ENCODE measurements at places on chromosomes 6 and 20.

- DNase-seq = no peak
These were observed 42.8 kb upstream of the PSMF1 start for GRCh38 chr20:1075616-1076015.

- DNase-seq = no peak
These were observed 180.4 kb downstream of the ZNF217 start for GRCh38 chr20:53413186-53413631.

DNA sequence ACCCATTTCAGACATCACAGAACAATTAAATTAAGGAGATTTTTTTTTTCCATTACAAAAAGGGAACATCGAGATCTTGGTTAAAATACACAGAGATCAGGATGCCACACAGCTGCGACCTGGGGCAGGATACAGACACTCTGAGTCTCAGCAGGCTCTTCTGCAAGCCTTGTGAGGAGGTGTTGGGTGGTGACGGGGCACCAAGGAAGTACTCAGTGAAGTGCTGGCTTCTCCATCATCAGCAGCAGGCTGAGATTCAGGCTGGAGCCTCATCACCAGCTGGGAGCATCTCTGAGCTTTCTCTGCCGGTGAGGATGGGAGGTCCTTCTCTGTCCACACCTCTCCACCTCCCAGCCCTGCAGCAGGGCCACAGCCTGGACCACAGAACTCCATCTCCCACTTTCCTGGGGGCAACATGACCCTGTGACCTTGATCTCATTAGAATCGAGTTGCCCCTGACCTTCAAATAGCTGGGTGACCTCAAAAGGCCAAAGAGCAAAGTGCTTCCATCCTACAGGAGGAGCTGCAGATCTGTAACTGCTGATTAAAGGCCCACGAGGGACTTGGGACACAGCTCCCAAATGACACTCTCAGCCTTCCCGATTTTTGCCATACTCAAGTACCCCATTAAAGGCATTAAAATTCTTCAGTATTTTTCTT is 16.0 kb downstream of the PMEPA1 start:
- no peak for DNase-seq

GRCh38 chr6:149884617-149885016 is 13.3 kb downstream of the RAET1E start:
- no peak for DNase-seq

DNA sequence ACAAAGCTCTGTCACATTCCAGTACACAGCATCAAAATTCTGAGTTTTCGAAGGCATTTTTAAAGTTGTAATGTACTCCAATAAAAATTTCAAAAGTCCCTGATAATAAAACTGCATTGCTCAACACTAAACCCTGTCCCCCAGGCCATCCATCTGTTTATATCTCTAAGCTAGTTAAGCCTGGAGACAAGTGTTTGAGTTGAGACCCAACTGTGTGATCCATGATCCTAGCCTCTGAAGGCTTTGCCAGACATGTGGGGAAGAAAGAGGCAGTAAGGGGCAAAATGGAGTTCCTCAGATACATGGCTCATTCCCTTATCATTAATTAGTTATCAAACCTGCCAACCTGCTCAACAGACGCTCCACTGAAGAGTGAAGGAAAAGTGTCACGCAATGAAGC is 198.4 kb downstream of the ISM1 start:
- DNase-seq = no peak

- no peak for DNase-seq
These were observed 102.4 kb downstream of the COL12A1 start for GRCh38 chr6:75103431-75103830.

GRCh38 chr6:120354452-120355098 is 979.7 kb downstream of the TBC1D32 start:
- no peak for DNase-seq

DNA sequence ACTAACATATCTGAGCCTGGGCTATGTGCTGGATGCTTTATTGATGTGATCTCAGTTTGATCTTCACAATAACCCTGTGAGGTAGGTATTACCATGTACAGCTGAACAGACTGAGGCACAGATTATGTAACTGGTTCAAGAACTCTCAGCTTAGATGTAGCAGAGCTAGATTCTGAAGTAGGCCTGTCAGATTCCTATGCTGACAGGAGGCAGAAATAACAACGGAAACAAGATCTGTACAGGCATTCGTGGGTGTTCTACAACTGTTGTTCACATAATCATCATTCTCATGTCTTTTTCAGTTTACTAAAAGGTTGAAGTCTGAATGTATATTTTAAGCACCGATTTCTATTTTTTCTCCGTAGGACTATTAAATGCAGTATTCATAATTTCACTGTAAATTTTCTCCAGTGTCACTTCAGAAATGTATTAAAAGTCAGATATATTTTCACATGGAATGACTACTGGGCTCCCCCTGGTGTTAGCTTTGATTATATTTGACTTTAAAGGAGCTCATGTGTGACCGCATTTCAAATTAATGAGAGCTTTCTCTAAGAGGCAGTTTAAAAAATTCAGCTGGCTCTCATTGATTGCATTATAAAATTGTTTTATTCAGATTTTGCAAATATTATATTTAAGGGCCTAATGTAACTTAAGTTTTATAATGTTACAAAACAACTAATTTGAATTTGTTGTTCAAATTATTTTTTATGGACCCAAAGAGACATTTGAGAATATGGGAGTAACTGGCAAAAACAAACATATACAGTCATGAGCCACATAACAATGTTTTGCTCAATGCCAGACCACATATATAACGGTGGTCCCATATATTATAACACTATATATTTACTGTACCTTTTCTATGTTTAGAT is 36.4 kb upstream of the SLC17A4 start:
- no peak for DNase-seq

GRCh38 chr20:57478176-57478575 is 46.8 kb downstream of the CTCFL start:
- DNase-seq = no peak

DNA sequence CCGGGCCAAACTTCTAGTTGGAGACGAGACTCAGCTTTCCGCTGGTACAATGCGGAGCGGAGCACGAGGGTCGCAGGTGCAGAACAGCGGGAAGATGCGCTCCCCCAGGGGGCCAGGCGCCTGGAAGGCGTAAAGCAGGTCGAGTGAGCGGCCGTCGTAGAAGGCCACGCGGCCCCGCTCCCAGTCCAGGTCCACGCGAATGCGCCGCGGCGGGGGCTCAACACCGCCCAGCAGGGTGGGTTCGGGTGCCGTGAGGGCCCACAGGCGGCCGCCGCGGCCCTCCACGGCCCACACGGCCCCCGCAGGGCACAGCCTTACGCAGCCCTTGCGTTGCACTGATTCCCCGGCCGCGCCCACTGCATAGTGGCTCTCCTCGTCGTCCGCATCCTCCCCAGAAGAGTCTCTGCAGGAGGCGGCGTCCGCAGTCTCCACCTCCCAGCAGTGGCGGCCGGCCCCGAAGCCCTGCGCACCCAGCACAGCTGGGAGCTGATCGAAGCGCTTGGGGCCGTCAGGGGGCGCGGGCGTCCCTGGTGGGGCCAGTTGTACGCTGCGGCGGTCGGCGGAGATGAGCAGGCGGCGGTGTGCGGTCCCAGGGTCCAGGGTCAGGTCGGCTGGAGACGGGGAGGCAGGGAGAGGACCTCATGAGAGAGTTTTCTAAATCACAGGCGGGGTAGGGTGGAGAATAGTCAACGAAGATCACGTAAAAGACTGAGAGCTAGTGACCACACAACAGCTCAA is 4.3 kb downstream of the PPP1R11 start:
- no peak for DNase-seq

DNA sequence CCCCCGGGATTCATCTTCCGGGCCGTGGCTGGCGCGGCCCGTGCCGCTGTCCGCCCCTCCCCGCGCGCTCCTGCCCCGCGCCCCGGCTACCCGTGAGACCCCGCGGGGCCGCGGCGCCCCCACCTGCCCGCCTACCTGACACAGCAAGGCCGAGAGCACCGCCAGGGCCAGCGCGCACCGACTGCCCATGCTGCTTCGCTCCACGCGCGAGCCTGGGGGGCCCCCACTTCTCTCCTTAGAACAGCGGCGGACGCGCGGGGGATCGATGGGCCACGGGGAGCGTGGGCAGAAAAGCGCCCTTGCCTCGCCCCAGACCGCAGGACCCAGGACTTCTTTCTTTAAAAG is 955 bp downstream of the DLL1 start:
- DNase-seq = peak; percentile 38

DNA sequence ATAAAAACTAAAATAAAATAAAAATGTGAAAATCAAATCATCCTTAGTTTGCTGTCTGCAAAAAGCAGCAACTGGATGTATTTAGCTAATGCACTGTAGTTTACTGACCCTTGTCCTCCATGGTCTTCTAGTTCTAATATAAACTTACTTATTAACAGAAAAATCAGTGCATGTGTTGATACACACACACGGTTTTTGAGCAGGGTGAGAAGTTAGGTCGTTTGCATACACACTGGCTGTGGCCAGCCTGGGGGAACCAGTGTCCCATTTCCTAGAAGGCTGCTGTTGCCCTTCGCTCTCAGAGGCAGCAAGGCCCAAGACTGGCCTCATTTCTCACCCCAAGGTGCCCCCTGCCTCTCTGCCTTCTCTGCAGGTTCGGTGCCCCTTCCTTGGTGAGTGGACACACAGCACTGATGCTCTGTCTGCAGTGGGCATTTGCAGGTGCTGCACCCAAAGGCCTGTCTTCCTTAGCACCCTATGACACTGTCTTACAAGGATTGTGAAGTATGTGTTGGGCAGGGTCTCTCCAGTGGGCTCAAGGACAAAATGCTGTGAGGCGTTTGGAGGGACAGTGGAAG is 168.5 kb downstream of the SCP2D1 start:
- no peak for DNase-seq

GRCh38 chr20:57709823-57710799 is at the start of gene PMEPA1:
PMEPA1 (minus strand) TSS chr20:57710015; CDS start chr20:57709582, 433 bp downstream.
- DNase-seq = peak; percentile 96

DNA sequence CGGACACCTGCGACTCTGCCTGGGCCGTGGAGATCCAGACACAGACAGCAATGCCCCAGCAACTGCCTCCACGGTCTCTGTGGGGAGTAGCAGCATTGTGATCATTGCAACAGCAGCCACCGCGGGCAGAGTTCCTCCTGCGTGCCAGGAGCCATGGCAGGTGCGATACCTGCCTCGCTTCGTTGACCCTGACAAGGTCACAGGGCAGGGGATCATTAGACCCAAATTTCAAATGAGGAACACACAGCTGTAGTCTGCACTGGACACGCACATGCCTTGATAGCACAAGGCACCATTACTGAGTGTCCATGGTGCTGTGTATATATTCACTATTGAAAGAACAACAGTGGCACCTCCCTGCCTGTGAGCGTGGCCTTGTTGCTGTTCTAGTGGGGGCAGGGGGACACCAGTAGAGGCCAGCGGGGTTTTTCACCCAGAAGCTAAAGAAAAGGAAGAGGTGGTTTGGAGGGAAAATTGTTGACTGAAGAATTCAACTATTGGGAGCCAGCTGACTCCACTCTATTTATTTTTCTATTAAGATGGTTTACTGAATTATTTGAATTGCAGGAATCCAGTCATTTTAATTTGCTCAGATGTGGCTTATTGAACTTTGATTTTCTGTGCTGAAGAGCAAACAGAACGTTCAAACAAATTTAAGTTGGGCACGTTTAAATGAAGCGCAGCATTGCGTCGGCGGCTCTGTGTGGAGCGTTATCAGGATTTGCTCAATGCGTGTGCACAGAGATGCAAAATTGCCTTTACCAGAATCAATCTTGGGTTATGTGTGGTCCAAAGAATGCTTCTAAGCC is 60.2 kb upstream of the RPS6KA2 start:
- DNase-seq = peak; percentile 20

- no peak for DNase-seq
These were observed 1073.0 kb upstream of the MAP3K7 start for GRCh38 chr6:91659891-91660290.

DNA sequence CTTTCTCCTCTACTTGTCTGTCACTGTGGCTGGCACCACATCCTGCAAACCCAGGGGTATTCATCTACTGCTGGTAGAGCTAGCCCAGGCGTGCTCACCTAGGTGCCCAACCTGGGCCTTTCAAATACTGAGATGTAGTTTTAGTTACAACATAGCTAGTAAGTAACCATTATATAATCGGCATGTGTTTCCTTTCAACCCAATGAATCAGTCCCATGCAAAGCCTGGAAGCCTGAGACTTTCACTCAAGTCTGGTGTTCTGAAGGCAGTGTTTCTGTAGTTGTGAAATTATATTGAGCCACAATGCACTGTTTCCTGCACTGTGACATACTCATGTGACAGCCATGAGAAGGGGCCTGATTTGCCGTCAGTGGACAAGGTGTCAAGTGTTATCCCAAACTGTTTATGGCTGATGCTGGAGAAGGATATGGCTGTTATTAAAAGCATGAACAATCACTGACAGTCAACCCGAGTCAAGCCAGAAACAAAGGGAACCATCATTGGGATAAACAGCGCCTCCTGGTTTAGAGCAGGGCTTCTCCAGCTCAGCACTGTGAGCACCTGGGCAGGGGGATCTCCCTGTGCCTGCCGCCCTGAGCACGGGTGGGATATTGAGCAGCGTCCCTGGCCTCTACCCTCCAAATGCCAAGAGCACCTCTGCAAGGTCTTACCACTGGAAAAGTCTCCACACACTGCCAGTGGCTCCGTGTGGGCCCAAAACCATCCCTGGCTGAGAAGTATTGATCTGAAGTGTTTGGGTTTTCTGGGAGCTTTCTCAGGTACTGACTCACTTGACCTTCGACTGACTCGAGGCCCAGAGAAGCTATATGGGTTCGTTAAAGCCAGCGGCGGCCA is 1.6 kb downstream of the PSMA7 start:
- peak; percentile 24 for DNase-seq

- no peak for DNase-seq
These were observed 456.5 kb downstream of the UTRN start for GRCh38 chr6:144741659-144742058.

DNA sequence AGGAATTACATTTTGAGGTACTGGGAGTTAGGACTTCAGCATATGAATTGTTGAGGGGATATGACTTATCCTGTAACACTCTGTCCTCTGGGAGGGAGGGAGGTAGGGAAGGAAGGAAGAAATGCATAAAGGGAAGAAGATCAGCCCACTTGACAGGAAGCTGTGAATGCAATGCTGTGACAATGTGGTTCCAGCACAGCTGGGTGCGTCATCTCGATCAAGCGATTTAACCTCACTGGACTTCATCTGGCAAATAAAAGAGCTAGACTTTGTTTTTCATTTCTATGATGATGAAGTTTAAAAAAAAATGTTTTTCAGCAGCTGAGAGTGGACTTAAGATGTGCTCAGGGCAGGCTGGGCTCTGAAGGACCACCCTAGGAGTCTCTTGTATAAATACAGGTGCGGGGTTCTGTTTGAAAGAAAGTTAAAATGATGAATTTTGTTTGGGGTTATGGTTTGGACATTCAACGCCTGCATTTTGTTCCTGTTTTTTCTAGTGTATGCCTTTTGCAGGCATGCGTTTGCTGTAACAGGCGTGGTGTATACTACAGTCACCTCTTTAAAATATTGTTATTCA is 178.1 kb downstream of the RIMS1 start:
- DNase-seq = no peak

GRCh38 chr6:108653949-108654348 is 93.2 kb downstream of the FOXO3 start:
- no peak for DNase-seq

GRCh38 chr6:154319231-154319858 is 37.3 kb downstream of the IPCEF1 start:
- peak; percentile 55 for DNase-seq

DNA sequence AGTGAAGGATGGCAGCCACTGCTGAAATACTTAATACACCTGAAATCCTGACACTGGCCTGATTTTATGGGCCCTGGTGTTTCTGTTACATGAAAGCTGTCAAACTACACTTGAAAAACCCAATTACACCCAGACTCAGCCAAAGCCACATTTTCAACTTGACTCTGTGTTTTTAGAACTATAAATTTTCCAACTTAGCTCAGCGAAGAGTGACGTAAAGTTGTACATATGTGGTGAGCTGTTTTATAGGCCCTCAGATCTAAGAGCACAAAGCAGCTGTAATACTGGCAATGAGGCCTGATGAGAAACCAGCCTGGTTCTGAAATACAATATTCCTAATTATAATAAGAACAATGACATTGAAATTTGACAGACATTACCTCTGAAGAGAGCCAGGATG is 18.6 kb downstream of the SCML4 start:
- DNase-seq = no peak

Measured in SJSA1 (cell line).